Neural cell (in vitro differentiated cells): ENCODE measurements at places on chromosomes 4 and X. TPM values are rescaled to one million over a fixed set of nuclear protein-coding genes. Genes with fewer than 3 reads are reported as not detected.

Gene UGT2A1
- not detected in 2 replicates for polyA plus RNA-seq

Gene IL21
- polyA plus RNA-seq: not detected in 2 replicates

Gene DHRSX
- 15.7 and 20.9 TPM in 2 replicates for polyA plus RNA-seq

Gene SATL1
- polyA plus RNA-seq: 2.6 TPM in 2 replicates

Gene SPON2
- 0.57 and 0.78 TPM in 2 replicates for polyA plus RNA-seq

Gene GASK1B
- polyA plus RNA-seq: 0.40 and 4.9 TPM in 2 replicates

Gene GPRASP2
- polyA plus RNA-seq: 93.5 and 96.4 TPM in 2 replicates

Gene H2BW1
- polyA plus RNA-seq: not detected in 2 replicates

Gene XPNPEP2
- polyA plus RNA-seq: not detected in 2 replicates

Gene EXOC1L
- polyA plus RNA-seq: not detected in 2 replicates

Gene ARHGAP10
- 1.1 and 1.2 TPM in 2 replicates for polyA plus RNA-seq

Gene CDX4
- not detected in 2 replicates for polyA plus RNA-seq

Gene RHOXF2B
- not detected in 2 replicates for polyA plus RNA-seq

Gene MND1
- polyA plus RNA-seq: 5.6 and 10.6 TPM in 2 replicates

Gene GPR119
- not detected in 2 replicates for polyA plus RNA-seq

Gene NR3C2
- polyA plus RNA-seq: 0.06 and 0.12 TPM in 2 replicates

Gene RBM47
- polyA plus RNA-seq: 1.7 and 2.4 TPM in 2 replicates

Gene CENPVL1
- 3.2 and 5.6 TPM in 2 replicates for polyA plus RNA-seq

Gene HSFX3
- not detected in 2 replicates for polyA plus RNA-seq

Gene REELD1
- not detected in 2 replicates for polyA plus RNA-seq

Gene MAGEB18
- polyA plus RNA-seq: not detected in 2 replicates

Gene ADRA2C
- 3.0 TPM in 2 replicates for polyA plus RNA-seq

Gene FGD1
- polyA plus RNA-seq: 9.8 and 13.6 TPM in 2 replicates

Gene CLTRN
- 1.1 and 2.2 TPM in 2 replicates for polyA plus RNA-seq

Gene GPR82
- polyA plus RNA-seq: not detected in 2 replicates

Gene CXCL5
- polyA plus RNA-seq: not detected in 2 replicates

Gene ARMCX2
- polyA plus RNA-seq: 49.3 and 57.2 TPM in 2 replicates

Gene RTL3
- not detected in 2 replicates for polyA plus RNA-seq

Gene ACE2
- 0.64 TPM in 1 of 2 replicates, not detected in the other for polyA plus RNA-seq

Gene ATP5ME
- polyA plus RNA-seq: 156 and 276 TPM in 2 replicates

Gene PDGFRA
- 0.40 and 0.43 TPM in 2 replicates for polyA plus RNA-seq

Gene CT45A1
- polyA plus RNA-seq: not detected in 2 replicates

Gene TRAPPC2
- 70.0 and 94.2 TPM in 2 replicates for polyA plus RNA-seq

Gene F11
- polyA plus RNA-seq: not detected in 2 replicates

Gene C4orf50
- polyA plus RNA-seq: 1.6 and 1.8 TPM in 2 replicates

Gene TRIM60
- not detected in 2 replicates for polyA plus RNA-seq

Gene IL3RA
- not detected in 2 replicates for polyA plus RNA-seq

Gene SLIT2
- polyA plus RNA-seq: 26.4 and 29.0 TPM in 2 replicates

Gene CLIC2
- 2.9 and 5.8 TPM in 2 replicates for polyA plus RNA-seq
